ENCODE measurements at places on chromosomes 11 and 22.

DNA sequence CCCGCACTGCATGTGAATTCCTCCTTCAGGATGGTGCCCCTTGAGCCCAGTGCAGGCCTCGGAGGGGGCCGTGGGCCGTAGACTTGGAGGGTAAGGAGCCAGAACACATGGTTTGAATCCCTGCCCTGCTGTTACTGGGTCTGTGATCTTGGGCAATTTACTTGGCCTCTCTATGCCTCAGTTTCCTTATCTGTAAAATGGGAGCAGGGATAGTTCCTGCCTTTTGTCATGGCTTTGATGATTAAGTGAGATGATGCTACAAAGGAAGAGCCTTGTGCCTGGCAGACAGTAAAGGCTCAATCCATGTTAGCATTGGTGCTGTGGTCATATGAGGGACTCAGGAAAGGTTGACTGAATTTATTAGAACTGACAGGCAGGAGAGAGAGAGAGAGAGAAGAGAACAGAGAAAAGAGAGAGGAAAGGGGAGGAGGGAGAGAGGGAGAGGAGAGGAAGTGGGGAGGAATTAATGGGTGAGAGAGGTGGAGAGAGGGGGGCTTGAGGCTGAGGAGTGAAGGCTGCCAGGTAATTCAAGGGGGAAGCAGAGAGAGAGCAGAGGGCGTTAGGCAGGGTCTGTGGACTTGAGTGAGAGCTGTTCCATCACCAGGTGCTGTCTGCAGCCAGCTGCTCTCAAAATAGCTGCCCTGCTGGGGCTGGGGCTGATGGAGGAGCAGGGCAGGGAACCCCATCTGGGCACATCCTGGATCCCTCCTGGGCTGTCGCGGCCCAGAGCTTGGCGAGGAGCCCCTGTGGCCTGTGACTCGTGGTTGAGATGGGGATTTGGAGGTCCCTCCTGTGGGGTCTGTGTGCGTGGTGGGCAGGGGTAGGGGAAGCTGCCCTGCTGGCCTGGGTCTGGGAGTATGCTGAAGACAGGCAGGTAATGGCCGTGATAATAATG lies 44.1 kb downstream of the MCM5 start:
- DNase-seq: no peak

GRCh38 chr22:45292731-45293442 lies 8.1 kb downstream of the UPK3A start:
- DNase-seq: no peak

GRCh38 chr22:39408173-39408572 lies 8.6 kb downstream of the TAB1 start:
- DNase-seq: no peak

DNA sequence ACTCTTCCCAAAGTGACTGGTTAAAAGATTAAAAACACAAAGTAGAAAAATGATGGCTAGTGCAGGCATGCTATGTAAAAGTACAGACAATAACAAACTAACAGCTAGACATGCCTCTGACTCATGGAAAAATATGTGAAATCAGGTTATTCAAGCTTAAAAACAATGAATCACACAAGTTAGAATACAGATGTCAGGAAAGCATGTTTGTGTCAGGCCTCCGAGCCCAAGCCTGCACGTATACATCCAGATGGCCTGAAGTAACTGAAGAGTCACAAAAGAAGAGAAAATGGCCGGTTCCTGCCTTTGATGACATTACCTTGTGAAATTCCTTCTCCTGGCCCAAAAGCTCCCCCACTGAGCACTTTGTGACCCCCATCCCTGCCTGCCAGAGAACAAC lies 110.1 kb downstream of the NOX4 start:
- peak; percentile 79 for DNase-seq

- DNase-seq: peak; percentile 40
Measured at GRCh38 chr11:93541884-93542810, 1.0 kb downstream of the SMCO4 start.

GRCh38 chr22:45129703-45130524 lies 33.8 kb upstream of the NUP50 start:
- no peak for DNase-seq

- no peak for DNase-seq
Measured at GRCh38 chr11:112835591-112836255, 125.5 kb upstream of the NCAM1 start.

DNA sequence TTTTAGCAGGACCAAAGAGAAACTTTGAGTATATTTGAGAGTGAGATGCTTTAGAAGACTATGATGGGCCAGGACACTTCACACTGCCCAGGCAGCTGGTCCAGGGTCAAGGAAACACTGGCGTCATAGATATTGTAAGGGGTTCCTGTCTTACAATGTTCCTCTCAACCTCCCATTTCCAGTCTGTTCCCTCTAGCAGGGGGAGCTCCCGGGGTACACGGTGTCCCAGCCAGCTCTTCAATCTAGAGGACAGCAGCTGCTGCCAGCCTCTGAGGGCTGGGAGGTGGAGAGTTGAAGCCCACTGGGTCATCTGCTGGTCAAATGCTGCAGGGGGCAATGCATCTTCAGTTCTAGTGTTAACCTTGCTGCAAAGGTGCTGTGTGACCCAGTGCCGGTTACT lies 40.7 kb upstream of the TIMP3 start:
- no peak for DNase-seq

GRCh38 chr11:9025101-9025850 lies 21.5 kb upstream of the NRIP3 start:
- no peak for DNase-seq

DNA sequence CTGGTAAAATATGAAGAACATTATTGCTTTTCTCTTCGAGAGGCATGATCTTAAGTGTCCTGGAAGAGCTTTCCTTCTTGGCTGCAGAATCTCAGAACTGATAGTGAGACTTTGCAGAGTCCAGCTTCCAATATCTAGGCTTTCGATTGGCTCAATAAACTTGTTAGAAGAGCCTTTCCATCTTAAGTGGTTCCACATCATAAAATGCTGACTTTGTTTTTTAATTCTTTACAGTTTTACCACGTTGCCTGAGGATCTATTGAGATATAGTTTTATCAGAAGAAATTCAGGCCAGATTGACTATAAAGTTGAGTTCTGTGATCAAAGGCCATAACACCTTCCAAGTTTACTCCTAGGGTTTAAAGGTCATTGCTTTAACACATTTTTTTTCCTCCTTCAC lies 15.6 kb upstream of the DNAJB7 start:
- no peak for DNase-seq

GRCh38 chr11:363948-364761 lies 5.1 kb upstream of the B4GALNT4 start:
- peak; percentile 90 for DNase-seq

- no peak for DNase-seq
Measured at GRCh38 chr11:693415-693831, 1.6 kb downstream of the DEAF1 start.

DNA sequence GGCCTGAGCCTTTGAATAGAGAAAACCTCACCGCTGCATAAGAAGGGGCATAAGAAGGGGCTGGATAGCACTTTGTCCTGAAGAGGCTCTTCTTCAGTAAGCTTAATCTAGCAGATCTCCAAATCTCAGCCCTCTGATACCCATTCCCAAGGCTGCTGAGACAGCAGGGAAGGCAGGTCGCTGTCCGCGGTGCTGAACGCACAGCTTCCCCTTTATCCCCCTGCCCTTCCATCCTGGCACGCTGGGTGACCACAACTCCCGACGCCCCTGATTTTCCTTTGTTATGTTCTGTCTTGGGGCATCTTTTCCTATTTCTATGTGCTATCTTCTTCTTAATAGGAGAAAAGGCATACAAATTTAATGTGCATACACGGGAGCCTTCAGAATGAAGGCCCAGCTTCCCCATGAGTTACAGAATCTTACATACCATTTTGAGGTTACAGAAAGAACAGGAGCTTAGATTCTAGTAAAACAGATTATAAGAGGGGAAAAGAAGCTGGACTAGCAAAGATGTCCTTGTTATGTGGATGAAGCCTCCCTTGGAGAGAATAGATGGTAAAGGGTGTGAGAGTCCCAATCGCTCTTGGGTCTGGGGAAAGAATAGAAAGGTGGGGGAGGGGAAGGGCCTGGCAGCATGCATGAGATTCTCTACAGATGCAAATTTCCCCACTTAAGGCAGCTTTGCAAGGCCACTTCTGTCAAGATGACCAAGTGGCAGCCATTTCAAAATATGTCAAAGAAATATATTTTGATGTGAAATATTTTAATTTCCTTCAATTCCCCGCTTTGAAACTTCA lies 5.7 kb upstream of the SULT4A1 start:
- DNase-seq: peak; percentile 33

DNA sequence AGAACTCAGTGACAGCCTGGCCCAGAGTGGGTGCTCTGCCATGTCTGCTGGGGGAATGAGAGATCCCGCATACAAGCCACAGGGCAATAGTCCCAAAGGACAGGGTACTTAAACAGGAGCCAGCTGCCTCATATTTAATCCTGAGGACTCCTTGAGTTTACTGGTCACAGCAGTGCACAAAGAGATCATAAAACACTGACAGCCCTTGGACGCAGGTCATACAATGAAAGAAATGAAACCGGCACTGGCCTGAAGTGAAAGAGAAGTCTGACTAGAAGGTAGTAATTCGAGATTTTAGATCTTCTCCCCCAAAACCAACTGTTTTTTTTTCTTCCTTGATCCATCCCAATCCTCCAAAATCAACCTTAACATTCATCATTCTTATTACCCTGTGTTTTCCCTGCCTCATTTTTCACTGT lies 299.8 kb upstream of the SYN3 start:
- no peak for DNase-seq

DNA sequence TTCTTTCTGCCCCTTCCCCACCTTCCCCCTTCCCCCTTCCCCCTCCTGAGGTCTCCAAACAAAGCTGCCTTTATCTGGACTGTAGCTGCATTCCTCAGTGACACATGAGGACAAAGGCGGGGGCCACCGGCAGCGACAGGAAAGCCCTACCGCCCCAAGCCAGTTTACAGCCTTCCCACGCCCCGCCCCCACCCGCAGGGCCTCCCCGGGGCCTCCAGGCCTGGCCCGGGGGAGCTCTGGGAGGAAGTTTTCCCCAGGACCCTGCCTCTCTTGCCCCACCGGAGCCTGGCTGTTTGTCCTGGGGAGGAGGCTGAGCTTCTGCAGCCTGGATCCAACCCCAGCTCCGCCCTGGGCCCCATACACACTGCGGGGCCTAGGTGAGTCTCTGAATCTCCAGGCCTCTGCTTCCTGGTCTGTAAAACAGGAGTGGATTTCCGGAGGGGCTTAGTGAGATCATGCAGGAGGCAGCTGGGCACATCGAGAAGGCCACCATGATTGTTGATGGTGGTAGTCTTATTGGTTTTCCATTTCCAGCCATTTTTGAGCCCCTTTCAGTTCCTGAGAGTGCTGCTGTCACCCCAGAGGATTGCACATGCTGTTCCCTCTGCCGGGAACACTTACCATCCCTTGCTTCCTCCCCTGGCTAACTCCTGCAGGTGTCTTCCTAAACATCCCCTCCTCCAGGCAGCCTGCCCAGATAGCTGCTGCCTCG lies 130.7 kb downstream of the MN1 start:
- DNase-seq: peak; percentile 56

DNA sequence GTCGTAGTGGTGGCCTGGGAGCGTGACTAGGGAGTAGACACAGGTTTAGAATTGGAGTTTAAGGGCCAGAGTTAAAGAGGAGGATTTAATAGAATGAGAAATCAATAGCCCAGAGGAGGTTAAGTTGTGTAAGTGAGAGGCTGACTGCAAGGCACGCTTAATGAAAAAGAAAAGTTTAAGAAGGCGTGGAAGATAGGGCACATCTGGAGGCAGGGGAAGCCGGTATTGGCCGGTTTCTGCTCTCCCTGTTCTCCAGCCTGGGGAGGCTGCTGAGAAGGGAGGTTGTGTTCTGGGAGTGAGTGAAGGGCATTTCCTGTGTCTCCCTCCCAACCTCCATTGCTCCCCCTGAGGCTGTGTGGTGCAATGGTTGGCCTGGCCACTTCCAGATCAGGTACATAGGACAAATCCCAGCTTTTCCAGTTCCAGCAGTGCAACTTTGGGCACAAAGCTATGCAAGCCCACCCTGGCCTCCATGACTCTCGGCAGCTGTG lies 6.3 kb downstream of the GRIK4 start:
- no peak for DNase-seq

All from H4 (cell line).